GM23248 (cell line): ENCODE measurements at places on chromosomes 5 and 9. TPM values are rescaled to one million over a fixed set of nuclear protein-coding genes. Genes with fewer than 3 reads are reported as not detected.
A peak's percentile ranks its signal among the peaks of the same experiment; 100 is the strongest.

DNA sequence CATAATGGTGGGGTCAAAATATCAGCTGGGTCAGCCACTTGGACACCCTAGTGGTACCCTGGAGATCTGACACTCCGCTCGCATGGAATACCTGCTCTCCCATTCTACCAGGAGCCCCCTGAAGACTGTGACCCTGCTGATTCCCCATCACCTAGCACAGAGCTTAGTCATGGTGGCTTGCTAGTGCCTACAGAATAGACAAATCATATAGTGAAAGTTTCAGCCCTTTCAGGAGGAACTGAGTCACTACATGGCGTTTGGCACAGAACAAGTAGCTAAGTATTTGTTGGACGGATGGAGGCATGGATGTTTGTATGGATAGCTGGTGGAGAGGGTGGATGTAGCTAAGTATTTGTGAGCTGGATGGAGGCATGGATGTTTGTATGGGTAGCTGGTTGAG is 65.3 kb downstream of the LMX1B start:
- DNase-seq = no peak

- DNase-seq = no peak
Observed at GRCh38 chr5:5409151-5409810, 13.2 kb upstream of the ICE1 start.

The HEMGN gene
- not detected in 2 replicates for total RNA-seq

The OBP2B gene
- not detected in 2 replicates for total RNA-seq

The PDLIM4 gene
- 84.4 and 107 TPM in 2 replicates for total RNA-seq

GRCh38 chr5:131394128-131394527 is 130.3 kb downstream of the CDC42SE2 start:
- DNase-seq = no peak

The NRG2 gene
- not detected in 2 replicates for total RNA-seq

The NR5A1 gene
- not detected in 2 replicates for total RNA-seq

DNA sequence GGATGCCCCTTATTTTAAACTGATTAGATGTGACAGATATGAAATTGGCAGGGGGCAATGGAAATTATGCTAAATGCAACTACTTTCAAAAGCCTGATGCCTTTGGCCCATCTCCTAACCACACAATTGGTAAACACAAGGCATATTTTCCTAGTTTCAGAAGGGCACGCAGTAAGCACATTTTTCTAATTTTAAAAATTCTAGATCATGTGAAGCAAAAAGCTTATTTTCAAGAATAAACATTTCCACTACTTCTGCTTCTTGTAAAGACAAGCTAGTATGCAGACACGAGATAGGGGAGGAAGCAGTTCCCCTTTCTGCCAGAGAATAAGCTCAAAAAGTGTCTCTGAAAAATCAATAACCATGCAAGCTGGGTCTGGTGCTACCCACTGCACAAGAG is 67.7 kb downstream of the ABCA1 start:
- peak; percentile 43 for DNase-seq

DNA sequence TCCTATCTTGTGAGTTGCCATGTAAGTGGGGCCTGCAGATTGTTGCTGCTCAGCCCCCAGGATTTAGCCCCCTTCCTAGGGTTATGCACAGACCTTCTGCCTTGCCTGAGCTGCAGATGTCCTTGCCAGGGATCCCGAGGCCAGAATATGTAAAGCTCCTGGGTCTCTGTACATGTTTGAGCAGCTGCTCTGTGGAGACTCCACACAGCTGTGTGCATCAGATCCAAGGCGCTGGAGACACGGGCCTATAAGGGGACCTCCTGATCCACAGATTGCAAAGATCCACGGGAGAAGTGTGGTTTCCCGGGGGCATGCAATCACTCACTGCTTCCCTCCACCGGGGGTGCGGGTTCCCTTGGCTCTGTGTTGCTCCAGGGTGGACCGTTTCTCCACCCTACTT is 28.9 kb downstream of the TAF11L14 start:
- no peak for DNase-seq

DNA sequence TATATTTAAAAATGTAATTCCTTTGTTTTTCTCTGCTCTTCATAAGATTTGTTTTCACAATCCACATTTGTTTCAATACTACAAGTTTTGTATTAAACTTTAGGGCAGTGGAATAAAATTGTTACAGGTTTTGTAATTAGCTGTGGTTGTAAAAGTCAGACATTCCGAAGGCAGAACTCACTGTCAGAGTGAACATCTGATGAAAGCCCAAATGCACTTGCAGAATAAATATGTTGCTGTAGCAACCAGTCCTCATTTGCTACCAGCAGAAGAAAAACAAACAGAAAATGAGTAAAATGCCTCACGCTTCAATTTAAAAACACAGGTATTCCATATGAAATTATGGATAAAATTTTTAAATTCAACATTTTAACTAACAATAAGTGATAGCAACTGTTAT is 740.1 kb upstream of the FAM174A start:
- no peak for DNase-seq

DNA sequence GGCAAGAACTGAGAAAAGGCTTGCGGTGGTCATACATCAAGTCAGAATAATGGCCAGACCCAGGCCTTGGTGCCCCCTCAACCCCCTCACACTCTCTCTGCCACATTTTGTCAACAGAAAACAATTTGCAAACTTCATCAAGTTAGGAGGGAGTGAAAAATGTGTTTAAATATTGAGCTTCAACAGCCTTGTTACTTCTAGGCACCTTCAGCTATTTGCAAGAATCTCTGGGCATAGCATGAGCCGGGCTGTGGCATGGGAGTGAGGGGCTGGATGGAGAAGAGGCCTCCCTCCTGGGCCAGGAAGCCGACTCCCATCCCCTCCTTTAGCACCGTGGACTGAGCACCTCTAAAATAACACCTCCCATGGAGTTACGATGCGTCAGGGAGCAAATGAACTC is 52.2 kb upstream of the GRHPR start:
- no peak for DNase-seq

The GIN1 gene
- total RNA-seq = 2.1 and 19.1 TPM in 2 replicates

DNA sequence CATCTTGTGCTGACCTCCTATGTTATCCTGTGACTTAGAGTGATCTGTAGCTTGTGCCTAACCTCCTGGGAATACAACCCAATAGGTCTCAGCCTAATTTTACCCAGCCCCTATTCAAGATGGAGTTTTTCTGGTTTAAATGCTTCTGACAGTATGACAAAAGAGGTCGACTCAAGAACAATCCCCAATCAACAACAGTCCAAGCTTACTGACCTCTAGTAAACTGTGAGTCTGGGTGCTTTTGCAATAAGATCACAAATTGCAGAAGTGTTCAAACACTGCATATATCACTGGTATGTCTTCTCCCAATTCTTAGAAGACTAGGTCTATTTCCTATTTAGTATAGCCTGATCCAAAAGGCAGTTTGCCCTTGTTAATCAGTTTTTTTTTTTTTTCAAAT is 323.5 kb upstream of the PTGER4 start:
- DNase-seq = no peak

The SLC34A3 gene
- not detected in 2 replicates for total RNA-seq
